GM12864 (cell line): ENCODE measurements at places on chromosomes 4 and X.

DNA sequence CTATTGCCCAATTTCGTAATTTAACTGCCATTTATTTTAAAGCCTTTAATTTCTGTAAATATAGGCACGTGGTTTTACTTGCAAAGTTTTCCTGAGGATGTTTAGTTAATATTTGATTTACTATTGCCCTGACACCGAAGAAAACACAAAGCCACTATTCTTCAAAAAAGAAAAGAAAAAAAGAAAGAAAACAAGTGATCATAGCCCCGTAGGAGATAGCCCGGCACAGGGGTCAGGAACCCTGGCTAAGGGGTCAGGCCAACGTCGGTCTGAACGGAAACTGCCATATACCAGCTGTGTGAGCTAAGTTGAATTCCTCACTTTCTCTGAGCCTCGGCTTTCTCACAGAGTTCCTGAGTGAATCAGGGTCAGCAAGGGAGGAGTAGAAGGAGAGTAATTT is 17.7 kb upstream of the LAMP2 start:
- no peak for DNase-seq

DNA sequence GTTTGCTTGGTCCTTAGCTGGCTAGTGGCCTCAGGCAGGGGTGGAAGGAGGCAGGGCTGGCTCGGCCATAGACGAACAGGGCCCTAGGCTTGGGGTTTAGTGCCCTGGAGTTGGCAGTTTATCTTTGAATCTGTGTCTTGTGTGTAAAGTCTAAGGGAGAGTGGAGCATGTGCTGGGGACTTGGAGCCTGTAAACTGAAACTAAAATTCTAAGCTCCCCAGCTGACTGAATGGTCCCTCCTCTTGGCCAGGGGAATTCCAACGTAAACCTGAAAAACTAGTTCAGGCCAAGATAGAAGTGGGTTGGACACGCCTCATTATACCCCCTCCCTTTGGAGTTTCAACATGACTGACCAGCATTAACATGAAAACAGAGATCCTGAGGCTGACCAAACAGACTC is 46.1 kb upstream of the GPR78 start:
- DNase-seq, result peak; percentile 69

DNA sequence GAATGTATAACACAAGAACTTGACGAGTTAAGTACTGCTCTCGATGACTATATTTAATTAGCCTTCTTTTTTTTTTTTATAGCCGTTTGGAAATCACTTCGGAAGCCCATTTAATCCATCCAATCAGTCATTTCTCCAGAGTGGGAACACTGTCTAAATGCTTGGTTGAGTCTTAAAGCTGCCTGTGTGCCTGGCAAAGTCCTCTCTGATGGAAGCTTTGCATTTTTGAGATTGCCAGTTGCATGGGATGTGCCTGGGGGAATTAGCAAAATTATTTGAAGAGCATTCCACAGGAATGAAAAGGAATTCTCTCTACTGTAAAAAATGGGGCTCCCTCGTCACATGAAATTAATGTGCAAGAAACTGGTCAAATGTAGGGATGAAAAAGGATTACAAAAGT is 398.8 kb upstream of the RPS6KA3 start:
- no peak for DNase-seq

GRCh38 chr4:161952382-161952781 is 211.4 kb downstream of the FSTL5 start:
- DNase-seq, result no peak

DNA sequence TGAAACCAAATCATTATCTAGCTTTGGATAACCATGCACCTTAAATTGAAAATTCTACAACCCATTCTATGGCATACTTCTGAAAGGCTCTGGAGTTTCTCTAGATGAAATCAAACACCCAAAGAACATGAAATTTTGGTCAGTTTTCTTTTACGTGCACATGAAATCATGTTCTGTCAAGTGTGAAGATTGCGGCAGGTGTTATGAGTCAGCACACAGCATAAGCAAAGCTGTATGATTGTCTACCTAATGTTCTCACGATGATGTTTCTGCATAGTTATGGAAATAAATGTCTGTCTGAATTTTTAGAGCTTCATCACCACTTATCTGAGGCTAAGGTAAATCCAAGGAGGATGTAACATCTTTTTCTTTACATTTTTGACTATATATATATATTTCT is 495.3 kb downstream of the IL1RAPL1 start:
- DNase-seq, result no peak

DNA sequence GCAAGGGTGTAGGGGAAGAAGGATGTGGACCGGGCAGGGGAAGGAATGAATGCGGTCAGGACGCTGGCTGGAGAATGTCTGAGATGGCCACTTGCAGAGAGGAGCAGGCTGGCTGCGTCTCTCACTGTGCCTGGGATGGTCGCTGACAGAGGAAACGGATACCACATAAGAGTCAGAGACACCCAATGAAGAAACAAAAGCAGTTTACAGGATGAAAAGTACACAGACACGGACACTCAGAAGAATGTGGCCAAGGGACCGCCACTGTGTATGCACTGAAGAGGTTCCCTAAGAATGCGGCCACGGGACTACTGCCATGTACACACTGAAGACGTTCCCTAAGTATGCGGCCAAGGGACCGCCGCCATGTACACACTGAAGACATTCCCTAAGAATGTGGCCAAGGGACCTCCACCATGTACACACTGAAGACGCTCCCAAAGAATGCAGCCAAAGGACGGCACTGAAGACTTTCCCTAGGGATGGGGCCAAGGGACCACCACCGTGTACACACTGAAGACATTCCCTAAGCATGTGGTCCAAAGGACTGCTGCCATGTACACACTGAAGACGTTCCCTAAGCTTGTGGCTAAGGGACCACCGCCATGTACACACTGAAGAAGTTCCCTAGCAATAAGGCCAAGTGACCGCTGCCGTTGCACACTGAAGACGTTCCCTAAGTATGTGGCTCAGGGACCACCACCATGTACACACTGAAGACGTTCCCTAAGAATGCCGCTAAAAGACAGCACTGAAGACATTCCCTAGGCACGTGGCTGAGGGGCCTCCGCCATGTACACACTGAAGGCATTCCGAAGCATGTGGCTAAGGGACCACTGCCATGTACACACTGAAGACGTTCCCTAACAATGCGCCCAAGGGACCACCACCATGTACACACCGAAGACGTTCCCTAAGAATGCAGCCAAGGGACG is 32.2 kb downstream of the DHRSX start:
- DNase-seq, result no peak

DNA sequence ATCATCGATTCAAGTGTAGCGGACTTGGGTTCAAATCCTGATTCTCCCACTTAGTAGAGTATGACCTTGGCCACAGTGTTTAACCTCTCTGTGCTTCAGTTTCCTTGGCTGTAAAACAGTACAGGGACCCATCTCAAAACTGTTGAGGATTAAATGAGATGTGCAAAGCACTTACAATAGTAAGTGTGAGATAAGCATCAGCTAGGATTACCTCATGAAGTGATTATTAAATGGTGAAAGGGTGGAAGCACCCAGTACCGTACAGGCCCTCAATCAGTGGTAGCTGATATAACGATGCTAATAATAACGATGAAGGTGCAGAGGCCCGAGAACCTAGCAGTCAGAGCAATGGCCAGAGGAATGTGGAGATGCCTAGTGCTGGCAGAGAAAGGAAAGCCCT is 45.1 kb downstream of the PRPS1 start:
- no peak for DNase-seq

GRCh38 chr4:55439023-55439422 is 43.3 kb downstream of the TMEM165 start:
- DNase-seq, result no peak

- DNase-seq, result no peak
Observed at GRCh38 chrX:71170660-71171059, 26.0 kb downstream of the NLGN3 start.

DNA sequence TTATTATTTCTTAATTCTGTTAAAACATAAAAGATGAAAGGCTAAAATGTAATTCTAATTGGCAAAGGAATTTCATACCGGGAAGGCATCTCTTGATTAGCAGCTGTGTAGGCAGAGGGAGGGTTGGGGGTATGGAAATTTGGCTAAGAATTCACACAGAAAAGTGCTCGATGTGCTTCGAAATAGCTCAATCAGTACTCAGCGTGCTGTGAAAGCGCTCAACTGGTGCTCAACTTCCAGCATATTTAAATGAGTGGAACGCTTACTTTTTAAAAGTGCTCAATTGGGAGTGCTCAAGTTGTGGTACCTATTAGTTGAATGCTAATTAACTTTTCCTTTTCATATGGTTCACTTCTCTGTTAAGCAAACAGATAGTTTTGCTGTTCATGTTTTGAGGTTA is 695.9 kb upstream of the ATOH1 start:
- no peak for DNase-seq

GRCh38 chr4:40204507-40205258 is 7.9 kb downstream of the RHOH start:
- no peak for DNase-seq

DNA sequence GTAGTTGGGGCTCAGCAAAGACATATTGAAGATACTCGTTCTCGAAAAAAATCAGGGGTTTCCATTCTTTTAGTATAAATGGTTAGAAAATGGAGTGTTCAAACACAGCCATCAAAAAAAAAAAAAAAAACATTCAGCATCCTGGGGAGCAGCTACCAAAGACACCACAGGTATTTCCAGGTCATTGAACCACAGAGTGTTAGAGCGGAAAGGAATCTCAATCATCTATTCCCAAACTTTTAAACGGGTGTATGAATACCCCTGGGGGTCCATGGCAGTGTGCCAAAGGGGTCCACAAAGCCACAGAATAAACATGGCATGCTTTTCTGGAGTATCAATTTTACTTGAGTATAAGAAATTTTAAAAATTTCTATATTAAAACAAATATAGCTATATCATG is 6.9 kb upstream of the FGF16 start:
- DNase-seq, result no peak

DNA sequence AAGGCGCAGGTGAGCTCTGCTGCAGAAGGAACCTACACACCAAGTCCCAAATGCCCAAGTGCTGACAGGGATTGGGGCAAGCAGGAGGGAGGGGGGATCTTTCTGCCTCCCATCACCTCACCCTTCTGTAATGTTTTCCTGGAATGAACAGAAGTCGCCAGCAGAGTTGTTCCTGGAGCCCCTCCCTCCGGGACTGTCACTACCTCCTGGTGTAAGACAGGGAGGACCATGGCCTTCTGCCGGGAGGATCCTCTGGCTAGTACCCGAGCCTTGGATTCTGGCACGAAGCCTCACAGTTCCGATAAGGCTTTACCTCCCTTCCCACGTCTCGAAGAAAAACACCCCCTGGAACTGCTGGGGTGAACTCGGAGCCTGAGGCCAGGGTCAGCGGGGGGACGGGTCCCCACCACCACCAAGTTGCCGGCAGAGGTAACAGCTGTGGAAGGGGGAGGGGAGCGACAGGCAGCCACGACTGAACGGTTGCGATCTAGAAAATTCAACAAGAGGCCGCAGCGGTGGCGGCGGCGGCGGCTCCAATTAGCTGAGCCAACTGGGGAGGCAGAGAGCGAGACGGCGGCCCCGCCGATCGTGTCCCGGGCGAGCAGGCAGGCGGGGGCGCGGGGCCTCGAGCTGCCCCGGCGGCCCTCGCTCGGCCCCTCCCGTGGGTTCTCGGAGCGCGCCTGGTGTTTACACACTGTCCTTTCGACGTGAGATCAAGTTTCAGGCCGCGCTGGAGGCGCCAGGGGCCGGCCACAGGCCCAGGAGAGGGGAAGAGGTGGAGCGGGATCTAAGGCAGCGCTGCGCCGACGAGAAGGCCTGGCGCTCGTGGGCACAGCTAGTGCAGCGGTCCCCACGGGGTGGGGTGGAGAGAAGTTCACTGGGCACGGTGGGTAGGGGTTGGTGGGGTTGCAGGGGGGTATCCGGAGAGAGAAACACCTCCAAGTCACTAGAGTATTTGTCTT is 53.7 kb upstream of the BCOR start:
- DNase-seq, result no peak

DNA sequence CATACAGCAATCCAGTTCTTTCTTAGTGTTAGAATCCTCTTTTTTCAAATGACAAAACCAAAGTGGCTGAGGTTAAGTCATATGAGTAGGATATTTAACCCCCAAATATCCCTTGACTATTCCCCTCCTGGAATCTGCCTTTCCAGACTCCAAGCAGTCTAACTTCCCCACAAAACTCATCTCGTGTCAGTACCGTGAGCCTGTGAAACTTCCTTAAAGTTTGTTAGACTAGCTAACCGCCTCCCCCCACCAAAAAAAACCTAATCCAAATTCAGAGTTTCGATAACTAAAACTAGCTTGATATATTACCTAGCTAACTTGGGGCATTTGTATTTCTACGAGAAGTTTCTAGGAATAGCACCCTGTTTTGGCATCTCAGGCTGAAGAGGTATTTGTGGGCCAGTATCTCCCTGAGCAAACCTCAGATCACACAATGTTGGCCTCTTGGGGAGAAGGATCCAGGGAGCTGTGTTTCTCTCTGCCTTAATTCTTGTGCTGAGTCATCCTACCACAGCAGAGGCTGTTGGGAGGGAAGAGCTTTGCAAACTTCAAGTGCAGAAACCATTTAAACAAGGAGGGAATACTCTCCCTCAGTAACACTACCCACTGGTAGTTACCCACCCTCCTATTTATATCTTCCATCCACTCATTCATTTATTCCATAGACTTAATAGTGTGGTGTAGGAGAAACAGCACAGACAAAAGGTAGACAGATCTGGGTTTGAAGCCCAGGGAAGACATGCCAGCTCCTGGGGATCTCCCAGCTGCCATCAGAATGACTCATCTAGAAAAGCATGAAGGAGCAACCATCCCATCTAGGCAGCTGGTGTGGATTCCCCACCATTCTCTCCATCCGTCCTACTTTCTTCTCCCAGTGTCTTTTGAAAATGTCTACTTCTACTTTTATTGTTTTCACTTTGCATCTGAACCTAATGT is 39.3 kb upstream of the TXK start:
- DNase-seq, result no peak

DNA sequence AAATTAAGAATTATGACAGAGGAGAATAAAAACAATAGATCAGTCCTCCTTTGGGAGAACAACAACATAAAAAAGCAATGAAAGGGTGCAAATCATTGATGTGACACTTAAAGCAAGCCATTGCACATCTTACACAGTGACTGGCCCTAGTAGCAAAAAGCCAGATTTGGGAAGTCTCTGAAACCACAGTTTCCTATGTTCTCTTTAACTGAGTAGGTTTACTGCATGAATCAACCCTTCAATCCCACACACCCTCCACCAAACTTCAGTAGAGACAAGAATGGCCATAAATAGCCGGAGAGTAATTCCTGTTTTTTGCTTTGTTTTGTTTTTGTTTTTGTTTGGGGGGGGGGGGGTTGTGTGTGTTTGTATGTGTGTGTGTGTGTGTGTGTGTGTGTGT is 180.8 kb downstream of the VEGFC start:
- no peak for DNase-seq
